ENCODE measurements at places on chromosomes 13 and 19.

DNA sequence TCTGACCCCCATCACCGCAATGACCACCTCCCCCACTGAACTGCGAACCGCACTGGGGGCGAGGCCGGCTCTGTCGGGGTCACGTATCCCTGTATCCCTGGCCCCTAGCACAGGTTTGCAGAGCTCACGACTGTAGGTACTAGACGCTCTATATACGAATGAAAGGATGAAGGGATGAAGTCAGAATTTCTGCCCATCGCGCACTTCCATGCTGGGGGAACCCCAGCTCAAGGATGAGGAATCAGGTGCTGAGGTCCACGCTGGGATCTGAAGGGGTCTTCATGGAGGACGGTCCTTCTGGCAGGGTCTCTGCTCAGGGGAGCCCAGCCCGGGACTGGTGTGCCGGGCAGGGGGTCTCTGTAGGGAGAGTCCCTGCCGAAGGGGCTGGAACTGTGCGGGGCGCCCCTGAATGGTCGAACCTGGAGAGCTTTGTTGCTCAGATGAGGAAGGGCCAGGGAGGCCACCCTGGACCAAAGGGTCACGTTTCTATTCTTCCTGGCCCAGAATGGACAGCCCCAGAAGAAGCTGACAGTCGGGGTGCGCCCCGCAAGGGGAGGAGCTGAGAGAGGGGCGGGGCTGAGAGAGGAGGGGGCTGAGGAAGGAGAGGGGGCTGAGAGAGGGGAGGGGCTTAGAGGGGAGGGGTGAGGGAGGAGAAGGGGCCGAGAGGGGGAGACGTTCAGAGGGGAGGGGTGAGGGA, 37.9 kb upstream of the SEMA6B start:
- H3K4me3 ChIP-seq = peak overlapping the region; percentile 48
- no peak overlapping the region for H3K27ac ChIP-seq
- H3K36me3 ChIP-seq = no peaks in the 10 kb centered on the region
- H3K4me1 ChIP-seq = peaks cover 7% of the 10 kb centered on the region
- H3K27me3 ChIP-seq = peaks cover 18% of the 10 kb centered on the region

- H3K4me1 ChIP-seq = no peaks in the 10 kb centered on the region
- H3K27me3 ChIP-seq = peaks cover 5% of the 10 kb centered on the region
- H3K4me3 ChIP-seq = no peak overlapping the region
- H3K36me3 ChIP-seq = no peaks in the 10 kb centered on the region
- H3K27ac ChIP-seq = no peak overlapping the region
Measured at GRCh38 chr13:44932171-44932849, 57.0 kb downstream of the NUFIP1 start.

- no peaks in the 10 kb centered on the region for H3K36me3 ChIP-seq
- H3K4me3 ChIP-seq = no peak overlapping the region
- peaks cover 15% of the 10 kb centered on the region for H3K4me1 ChIP-seq
- DNase-seq = no peak
Measured at GRCh38 chr13:22128441-22129408, 457.9 kb downstream of the FGF9 start.

GRCh38 chr13:105329359-105329758, 1206.1 kb downstream of the EFNB2 start:
- H3K36me3 ChIP-seq = no peaks in the 10 kb centered on the region
- no peak for DNase-seq
- H3K4me1 ChIP-seq = no peaks in the 10 kb centered on the region
- no peaks in the 10 kb centered on the region for H3K27me3 ChIP-seq

GRCh38 chr13:100473087-100473486, 115.5 kb downstream of the GGACT start:
- H3K4me1 ChIP-seq = no peaks in the 10 kb centered on the region
- H3K36me3 ChIP-seq = peaks cover 3% of the 10 kb centered on the region
- no peaks in the 10 kb centered on the region for H3K27me3 ChIP-seq
- no peak for DNase-seq
- no peak overlapping the region for H3K27ac ChIP-seq

GRCh38 chr13:78317030-78317429, 286.3 kb downstream of the POU4F1 start:
- no peaks in the 10 kb centered on the region for H3K36me3 ChIP-seq
- peaks cover 4% of the 10 kb centered on the region for H3K27me3 ChIP-seq
- no peak for DNase-seq
- H3K4me3 ChIP-seq = no peak overlapping the region
- H3K4me1 ChIP-seq = no peaks in the 10 kb centered on the region
- no peak overlapping the region for H3K27ac ChIP-seq

- H3K4me1 ChIP-seq = peaks cover 12% of the 10 kb centered on the region
- no peak overlapping the region for H3K4me3 ChIP-seq
- H3K27me3 ChIP-seq = peaks cover 3% of the 10 kb centered on the region
- no peak for DNase-seq
- H3K27ac ChIP-seq = no peak overlapping the region
Measured at GRCh38 chr13:24212674-24213073, 52.2 kb downstream of the SPATA13 start.

GRCh38 chr13:97967948-97968347, 14.5 kb downstream of the IPO5 start:
- peaks cover 8% of the 10 kb centered on the region for H3K27me3 ChIP-seq
- H3K27ac ChIP-seq = no peak overlapping the region
- H3K4me3 ChIP-seq = no peak overlapping the region
- no peak for DNase-seq
- H3K4me1 ChIP-seq = no peaks in the 10 kb centered on the region

- no peak overlapping the region for H3K4me3 ChIP-seq
- peaks cover 5% of the 10 kb centered on the region for H3K4me1 ChIP-seq
- no peaks in the 10 kb centered on the region for H3K36me3 ChIP-seq
- DNase-seq = no peak
- peaks cover 10% of the 10 kb centered on the region for H3K27me3 ChIP-seq
Measured at GRCh38 chr13:57627663-57628062, 3.9 kb upstream of the PCDH17 start.

DNA sequence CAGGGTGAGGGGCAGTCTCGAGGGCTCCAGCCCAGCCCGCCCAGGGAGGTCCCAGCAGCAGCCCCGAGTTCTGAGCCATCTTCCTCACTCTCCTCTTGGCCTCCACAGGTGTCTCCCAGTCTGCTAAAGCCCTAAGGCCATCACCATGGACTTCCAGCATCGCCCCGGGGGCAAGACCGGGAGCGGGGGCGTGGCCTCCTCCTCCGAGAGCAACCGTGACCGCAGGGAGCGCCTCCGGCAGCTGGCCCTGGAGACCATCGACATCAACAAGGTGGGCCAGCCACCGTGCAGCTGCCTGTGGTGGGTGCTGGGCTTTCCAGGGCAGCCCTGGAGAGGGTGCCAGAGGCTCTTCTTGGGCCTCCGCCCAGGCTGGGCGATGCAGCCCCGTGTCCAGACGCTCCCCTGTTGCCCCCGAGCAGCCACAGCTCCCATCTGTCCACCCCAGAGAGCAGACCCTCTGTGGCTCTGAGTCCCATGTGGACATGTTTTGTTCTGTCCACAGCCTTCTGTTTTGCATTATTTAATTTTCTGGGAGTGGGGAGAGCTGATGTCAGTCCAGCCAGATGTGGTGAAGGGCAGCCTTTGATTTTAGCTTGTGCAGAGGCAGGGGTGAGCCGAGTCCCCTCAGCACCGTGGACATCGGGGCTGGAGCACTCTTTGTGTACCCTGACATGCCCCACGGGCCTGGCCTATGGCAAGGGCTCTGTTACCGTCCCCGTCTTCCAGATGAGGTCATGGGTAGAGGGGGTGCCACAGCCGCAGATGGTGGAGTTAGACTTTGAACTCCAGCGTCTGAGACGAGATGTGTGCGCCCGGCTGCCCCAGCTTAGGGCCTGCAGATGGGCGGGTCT, 5.6 kb upstream of the AMH start:
- no peak overlapping the region for H3K27ac ChIP-seq
- no peak overlapping the region for H3K4me3 ChIP-seq
- H3K4me1 ChIP-seq = peaks cover 21% of the 10 kb centered on the region
- peaks cover 32% of the 10 kb centered on the region for H3K36me3 ChIP-seq
- no peaks in the 10 kb centered on the region for H3K27me3 ChIP-seq
- DNase-seq = no peak

GRCh38 chr13:39159846-39160370, 121.7 kb downstream of the NHLRC3 start:
- peaks cover 10% of the 10 kb centered on the region for H3K27me3 ChIP-seq
- H3K4me3 ChIP-seq = no peak overlapping the region
- no peak overlapping the region for H3K27ac ChIP-seq
- H3K36me3 ChIP-seq = no peaks in the 10 kb centered on the region

DNA sequence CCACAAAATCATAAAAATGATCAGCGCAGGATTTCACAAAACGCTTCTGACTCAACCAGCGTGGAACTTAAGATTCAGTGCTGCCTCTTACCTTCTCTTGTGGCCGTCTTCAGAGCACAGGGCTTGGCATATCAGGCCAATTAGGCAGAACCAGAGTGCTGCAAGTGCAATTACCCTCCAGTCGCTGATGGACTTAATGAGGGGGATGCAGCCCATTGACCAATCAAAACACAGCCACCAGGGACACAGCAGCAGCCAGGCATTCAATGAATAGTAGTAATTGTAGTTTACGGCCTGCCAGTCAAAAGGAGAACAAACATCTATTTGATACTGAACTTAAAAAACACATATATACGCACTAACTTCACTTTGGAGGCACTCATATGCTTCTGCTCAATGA, 38.2 kb downstream of the TMTC4 start:
- no peaks in the 10 kb centered on the region for H3K27me3 ChIP-seq
- H3K4me3 ChIP-seq = no peak overlapping the region
- H3K36me3 ChIP-seq = peaks cover 19% of the 10 kb centered on the region
- no peak for DNase-seq
- H3K27ac ChIP-seq = no peak overlapping the region

DNA sequence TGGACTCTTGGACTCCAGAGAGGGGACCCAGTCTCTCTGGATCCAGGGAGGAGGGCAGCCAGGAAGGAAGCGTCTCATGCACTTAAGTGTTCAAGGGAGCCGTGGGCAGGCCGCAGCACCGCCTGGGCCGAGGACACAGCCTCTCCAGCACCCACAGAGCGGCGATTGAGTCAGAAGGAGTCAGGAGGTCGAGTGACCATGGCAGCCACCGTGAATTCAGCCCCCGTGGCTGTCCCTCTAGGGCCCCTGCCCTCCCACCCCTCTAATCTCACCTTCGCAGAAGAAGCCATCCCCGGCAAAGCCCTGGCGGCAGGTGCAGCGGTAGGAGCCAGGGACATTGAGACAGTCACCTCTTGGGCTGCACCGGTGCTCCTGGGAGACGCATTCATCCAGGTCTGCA, 38.0 kb downstream of the FBN3 start:
- H3K4me3 ChIP-seq = no peak overlapping the region
- H3K4me1 ChIP-seq = no peaks in the 10 kb centered on the region
- H3K27me3 ChIP-seq = peaks cover 3% of the 10 kb centered on the region
- no peaks in the 10 kb centered on the region for H3K36me3 ChIP-seq
- no peak for DNase-seq

GRCh38 chr13:99150575-99151361, 49.9 kb upstream of the UBAC2 start:
- H3K4me3 ChIP-seq = no peak overlapping the region
- no peaks in the 10 kb centered on the region for H3K36me3 ChIP-seq
- no peaks in the 10 kb centered on the region for H3K4me1 ChIP-seq
- no peak for DNase-seq
- H3K27ac ChIP-seq = no peak overlapping the region
- peaks cover 15% of the 10 kb centered on the region for H3K27me3 ChIP-seq

GRCh38 chr13:44879452-44880058, 109.7 kb downstream of the NUFIP1 start:
- no peaks in the 10 kb centered on the region for H3K4me1 ChIP-seq
- H3K36me3 ChIP-seq = no peaks in the 10 kb centered on the region
- no peak overlapping the region for H3K4me3 ChIP-seq

GRCh38 chr13:29914581-29914980, 64.2 kb upstream of the UBL3 start:
- H3K27me3 ChIP-seq = peaks cover 14% of the 10 kb centered on the region
- no peak overlapping the region for H3K4me3 ChIP-seq
- H3K27ac ChIP-seq = no peak overlapping the region
- no peaks in the 10 kb centered on the region for H3K4me1 ChIP-seq
- H3K36me3 ChIP-seq = peaks cover 2% of the 10 kb centered on the region
- no peak for DNase-seq

- H3K4me3 ChIP-seq = no peak overlapping the region
- no peaks in the 10 kb centered on the region for H3K27me3 ChIP-seq
- DNase-seq = no peak
- H3K36me3 ChIP-seq = peaks cover 19% of the 10 kb centered on the region
- H3K4me1 ChIP-seq = peaks cover 11% of the 10 kb centered on the region
Measured at GRCh38 chr19:6417713-6418561, 6.7 kb downstream of the KHSRP start.

DNA sequence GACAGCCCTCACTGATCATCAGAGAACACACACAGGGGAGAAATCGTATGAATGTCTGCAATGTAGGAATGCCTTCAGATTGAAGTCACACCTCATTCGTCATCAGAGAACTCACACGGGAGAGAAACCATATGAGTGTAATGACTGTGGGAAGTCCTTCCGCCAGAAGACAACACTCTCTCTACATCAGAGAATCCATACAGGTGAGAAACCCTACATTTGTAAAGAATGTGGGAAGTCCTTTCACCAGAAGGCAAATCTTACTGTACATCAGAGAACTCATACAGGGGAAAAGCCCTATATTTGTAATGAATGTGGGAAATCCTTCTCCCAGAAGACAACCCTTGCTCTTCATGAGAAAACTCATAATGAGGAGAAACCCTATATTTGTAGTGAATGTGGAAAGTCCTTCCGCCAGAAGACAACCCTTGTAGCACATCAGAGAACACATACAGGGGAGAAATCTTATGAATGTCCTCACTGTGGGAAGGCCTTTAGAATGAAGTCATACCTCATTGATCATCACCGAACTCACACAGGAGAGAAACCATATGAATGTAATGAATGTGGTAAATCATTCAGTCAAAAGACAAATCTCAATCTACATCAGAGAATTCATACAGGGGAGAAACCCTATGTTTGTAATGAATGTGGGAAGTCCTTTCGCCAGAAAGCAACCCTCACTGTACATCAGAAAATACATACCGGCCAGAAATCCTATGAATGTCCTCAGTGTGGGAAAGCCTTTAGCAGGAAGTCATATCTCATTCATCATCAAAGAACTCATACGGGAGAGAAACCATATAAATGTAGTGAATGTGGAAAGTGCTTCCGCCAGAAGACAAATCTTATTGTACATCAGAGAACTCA, 32.5 kb downstream of the ZNF567 start:
- H3K4me3 ChIP-seq = no peak overlapping the region
- H3K36me3 ChIP-seq = peaks cover 58% of the 10 kb centered on the region
- DNase-seq = no peak
- H3K4me1 ChIP-seq = no peaks in the 10 kb centered on the region
- no peak overlapping the region for H3K27ac ChIP-seq

- H3K4me1 ChIP-seq = no peaks in the 10 kb centered on the region
- DNase-seq = no peak
Measured at GRCh38 chr13:109809216-109809932, 23.0 kb upstream of the IRS2 start.

All from memory B cell (primary cell).